ENCODE measurements at places on chromosomes 6 and 20.

- DNase-seq: no peak
These were observed 171.4 kb upstream of the TFAP2D start for GRCh38 chr6:50541941-50542340.

DNA sequence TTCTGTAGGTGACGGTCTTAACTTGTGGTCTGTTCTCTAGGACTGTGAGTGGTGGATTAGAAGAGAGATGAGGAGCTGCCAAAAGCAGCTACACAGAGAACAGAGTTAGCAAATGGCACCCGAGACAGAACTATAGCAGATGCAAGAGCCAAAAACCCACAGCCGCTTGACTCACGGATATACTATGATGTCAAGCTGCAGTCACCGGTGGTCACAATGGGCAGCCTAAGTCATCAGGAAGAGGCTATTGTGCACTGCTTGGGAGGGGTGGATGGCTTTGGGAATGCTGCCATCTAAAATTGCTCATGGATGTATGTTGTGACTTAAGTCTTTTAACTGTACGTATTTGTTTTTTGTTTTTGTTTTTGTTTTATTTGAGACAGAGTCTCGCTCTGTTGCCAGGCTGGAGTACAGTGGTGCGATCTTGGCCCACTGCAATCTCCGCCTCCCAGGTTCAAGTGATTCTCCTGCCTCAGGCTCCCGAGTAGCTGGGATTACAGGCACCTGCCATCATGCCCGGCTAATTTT, at the start of gene GTSF1L:
Gene GTSF1L, minus strand, starts transcription at position 192 of the 528 bp plus-strand sequence. CDS start 308 bp downstream, outside the sequence.
- no peak for DNase-seq

GRCh38 chr6:35931120-35931561, 10.2 kb upstream of the SRPK1 start:
- DNase-seq: no peak

GRCh38 chr20:46991880-46992639, 97.4 kb downstream of the EYA2 start:
- no peak for DNase-seq

- no peak for DNase-seq
These were observed 29.2 kb upstream of the ALDH8A1 start for GRCh38 chr6:134979142-134979541.

DNA sequence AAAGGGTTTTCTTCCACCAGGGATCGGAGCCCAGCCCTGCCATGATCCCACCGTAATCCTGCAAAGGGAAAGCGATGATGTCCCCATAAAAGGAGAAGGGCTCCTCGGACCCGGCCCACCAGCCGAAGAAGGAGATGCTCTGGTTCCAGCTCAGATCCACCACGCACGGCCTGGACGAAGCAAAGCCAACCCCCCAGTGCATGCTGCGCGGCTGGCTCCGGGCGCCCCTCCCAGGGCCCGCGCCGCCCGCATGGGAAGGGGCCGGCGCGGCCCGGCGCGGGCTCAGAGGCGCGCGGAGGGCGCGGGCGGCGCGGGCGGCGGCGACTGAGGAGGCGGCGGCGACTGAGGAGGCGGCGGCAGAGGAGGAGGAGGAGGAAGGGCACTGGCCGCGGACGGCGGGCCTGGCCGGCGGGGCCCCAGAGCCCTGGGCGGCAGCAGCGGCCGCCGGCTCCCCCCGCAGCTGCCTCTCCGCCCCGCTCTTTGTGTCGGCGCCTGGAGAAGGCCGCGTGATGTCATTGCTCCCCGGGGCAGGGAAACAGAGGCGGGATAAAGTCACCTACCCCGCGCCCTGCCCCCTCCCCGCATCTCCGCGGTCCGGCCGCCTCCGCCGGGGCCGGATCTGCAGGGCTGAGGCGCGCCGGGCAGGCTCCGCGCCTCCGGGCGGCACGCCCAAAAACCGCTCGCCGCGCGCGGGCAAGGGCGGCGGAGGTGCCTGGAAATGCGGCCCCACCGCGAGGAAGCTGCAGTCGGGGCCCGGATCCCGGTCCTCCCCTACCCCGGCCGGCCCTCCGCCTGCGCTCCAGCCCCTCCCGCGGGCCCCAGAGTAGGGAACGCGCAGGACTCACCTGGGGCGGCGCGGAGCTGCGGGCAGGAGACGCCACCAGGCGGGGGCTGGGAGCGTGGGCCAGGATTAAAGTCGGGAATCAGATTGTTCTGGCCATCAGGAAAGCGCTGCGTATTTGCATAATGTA, at the start of gene FAXC:
Gene FAXC, minus strand, starts transcription at position 504 of the 971 bp plus-strand sequence. Its CDS starts 302 bp downstream, at position 202.
- DNase-seq: peak; percentile 41

GRCh38 chr20:22768266-22769178, 184.2 kb upstream of the FOXA2 start:
- DNase-seq: no peak

DNA sequence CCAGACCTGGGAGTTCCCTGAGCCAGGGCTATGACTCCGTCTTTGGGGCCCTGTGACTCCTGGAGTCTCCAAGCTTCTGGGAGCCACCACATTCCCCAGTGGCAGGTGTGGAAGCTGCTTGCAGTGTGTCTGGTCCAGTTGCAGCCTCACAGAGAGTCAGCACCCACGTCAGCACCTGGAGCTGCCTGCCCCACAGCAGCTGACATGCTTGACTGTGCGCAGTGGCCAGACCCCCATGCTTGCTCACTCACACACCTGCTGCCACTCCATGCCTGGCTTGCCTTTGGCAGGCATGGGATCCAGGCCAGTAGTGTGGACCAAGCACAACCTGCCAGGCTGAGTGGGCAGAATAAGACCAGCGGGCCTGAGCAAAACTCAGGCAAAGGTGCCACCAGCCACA, 31.0 kb upstream of the ASIP start:
- no peak for DNase-seq

- no peak for DNase-seq
These were observed 68.3 kb upstream of the FRMD1 start for GRCh38 chr6:168147205-168147738.

DNA sequence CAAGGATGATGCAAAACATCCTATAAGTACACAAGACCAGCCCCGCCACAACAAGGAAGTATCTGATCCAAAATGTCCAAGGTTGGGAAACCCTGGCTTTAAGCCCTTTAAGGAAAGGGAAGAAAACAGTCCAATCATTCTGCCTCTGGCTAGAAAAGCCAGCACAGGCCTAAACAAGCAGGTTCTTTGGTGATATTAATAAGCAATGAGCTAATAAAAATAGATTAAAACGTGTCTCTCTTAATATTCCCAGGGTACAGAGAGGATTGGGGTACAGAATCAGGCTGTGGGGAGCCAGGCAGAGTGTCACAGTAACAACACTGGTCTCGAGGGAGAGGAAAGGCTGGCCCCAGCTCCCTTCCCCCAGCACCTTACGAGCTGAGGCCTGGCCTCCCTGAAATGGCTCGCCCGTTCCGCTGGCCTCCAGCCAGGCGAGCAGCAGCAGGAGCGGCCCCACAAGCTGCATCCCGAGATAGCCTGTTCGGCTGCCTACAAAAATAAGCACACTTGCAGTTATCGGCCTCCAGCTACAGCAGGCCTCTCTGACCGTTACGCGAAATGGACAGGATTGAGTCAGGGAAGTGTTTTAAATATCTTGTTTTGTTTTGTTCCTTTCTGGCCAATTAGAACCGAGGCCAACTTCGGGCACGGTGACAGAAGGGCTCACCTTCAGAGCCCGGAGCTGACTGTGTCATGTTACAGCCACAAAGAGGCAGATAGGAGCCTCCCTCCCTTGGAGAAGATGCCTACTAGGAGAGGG, 4.0 kb upstream of the ZMYND8 start:
- peak; percentile 90 for DNase-seq

DNA sequence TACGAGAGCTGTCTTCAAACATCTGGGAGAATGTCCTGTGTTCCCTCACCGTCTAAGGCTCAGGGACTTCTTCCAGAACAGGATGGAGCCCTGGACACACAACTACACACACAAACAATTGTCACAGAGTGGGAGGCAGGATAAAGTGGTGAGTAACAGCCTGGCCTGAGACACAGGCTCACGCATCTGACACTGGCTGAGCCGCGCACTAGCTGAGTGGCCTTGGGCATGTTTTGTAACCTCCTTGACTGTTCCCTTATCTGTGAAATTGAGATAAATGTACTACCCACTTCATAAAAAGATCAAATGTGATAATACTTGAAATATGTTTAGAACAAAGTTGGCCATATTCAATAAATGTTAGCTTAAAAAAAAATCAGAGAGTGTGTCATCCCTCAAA, 132.4 kb upstream of the ARMC2 start:
- DNase-seq: no peak

DNA sequence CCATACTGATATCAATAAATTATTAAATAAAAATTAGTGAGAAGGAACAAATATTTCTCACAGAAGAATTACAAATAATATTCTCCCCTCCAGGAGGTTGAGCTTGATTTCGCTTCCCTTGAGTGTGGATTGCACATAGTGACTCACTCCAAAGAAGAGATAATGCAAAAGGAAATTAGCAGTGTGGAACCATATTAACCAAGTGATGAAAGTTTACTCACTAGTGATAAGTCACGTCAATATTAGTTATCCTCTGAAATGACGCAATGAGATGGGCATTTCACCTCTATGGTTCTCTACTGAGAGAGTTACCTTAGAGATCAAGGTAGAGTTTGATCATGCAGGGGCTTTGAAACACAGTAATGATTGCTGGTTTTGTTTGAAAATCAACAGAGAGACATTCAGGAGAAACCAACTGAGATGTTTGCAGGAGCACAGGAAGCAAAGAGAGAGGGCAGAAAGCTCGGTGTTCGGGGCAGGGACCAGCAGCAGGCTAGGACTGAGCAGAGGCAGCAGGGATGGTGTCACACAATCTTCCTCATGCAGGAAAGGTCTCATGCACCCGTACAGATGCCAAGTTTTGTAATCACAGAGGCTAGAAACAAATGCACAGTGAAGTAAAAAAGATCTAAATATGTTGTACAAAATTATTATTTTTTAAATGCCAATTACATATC, 634.5 kb downstream of the QKI start:
- no peak for DNase-seq

DNA sequence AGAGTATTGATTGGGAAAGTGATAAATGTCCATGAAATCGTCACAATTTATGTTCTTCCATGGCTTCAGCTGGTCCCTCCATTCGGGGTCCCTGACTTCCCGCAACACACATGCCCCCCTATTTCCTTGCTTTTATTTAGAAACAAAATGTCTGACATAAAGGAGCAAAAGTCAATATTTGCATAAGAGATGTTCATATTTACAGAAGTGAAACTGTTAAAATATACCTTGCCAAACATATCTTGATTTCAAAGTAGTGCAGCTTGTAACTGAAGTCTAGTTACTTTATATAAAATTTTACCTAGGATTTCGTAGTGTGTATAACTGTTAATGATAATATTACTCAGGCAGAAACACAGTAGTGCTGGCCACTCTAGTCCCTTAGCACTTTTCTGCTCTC, 548.9 kb upstream of the ADGRB3 start:
- DNase-seq: no peak

GRCh38 chr20:25608774-25609173, 15.0 kb downstream of the NANP start:
- DNase-seq: no peak

DNA sequence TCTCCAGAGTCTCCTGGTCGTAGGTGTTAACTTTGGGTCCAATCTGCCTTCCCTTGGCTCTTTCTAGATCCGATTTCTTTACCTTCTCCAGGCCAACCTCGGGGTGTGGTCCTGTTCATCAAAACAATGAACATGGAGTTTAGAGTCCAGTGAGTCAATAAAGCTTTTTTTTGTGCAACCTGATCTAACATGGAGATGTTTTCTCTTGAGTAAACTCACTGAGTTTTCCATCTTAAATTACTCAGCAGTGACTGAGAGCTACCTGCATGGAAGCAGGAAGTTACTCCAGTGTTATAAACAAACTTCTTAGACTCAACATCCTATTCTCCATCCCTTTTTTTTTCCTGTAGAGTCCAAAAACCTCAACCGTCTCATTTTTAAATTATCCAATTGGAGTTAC, 14.9 kb upstream of the SLC22A1 start:
- DNase-seq: no peak

- DNase-seq: no peak
These were observed 143.7 kb downstream of the SMOC2 start for GRCh38 chr6:168584671-168585070.

DNA sequence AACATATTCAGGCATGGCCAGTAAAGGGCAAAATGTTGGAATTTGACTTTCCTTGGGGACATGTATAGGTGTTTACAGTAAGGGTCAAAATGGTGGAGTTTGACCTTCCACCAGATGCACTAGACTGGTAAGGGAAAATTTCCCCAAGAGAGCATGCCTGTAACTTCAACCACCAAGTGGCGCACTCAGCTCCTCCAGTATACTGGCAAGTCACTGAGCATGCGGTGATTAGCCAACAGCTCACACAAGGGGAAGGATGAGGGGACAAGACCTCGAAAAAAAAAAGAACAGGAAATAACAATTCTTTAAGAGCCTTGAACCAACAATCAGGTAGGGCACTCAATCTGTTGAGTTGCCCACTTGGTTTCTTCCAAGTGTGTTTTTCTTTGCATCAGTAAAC, 140.9 kb downstream of the EYS start:
- no peak for DNase-seq

DNA sequence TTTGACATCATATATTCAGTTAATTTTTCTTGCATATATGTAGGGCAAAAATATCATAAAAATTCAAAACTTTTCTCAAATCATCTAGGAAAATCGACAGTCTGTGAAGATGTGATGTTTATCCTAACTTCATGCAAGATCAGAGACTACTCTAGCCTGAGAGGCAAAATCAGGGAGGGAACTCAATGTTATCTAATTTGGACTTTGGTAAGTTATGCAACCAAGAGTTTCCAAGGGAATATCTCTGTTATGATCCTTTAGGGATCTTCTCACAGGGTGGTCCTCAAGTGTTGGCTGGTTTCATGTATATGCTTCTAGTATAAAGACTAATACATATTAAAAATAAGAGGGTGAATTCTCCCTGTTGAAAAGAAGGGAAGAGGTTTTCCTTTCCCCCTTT, 723.9 kb downstream of the KHDRBS2 start:
- no peak for DNase-seq

- no peak for DNase-seq
These were observed 4.8 kb downstream of the CST3 start for GRCh38 chr20:23632711-23633573.

- peak; percentile 30 for DNase-seq
These were observed 130.4 kb upstream of the RPS6KA2 start for GRCh38 chr6:166757232-166758135.
